ENCODE measurements at places on chromosomes 11 and 22.

GRCh38 chr11:123543797-123544196 is 110.6 kb downstream of the SCN3B start:
- no peak for DNase-seq

- no peak for DNase-seq
Measured at GRCh38 chr11:117979481-117980211, 6.5 kb upstream of the IL10RA start.

- DNase-seq, result no peak
Measured at GRCh38 chr11:6298605-6299004, 21.7 kb downstream of the CAVIN3 start.

- DNase-seq, result no peak
Measured at GRCh38 chr22:38578505-38578904, 8.5 kb upstream of the DMC1 start.

- no peak for DNase-seq
Measured at GRCh38 chr22:17797721-17798559, 23.7 kb upstream of the BID start.

DNA sequence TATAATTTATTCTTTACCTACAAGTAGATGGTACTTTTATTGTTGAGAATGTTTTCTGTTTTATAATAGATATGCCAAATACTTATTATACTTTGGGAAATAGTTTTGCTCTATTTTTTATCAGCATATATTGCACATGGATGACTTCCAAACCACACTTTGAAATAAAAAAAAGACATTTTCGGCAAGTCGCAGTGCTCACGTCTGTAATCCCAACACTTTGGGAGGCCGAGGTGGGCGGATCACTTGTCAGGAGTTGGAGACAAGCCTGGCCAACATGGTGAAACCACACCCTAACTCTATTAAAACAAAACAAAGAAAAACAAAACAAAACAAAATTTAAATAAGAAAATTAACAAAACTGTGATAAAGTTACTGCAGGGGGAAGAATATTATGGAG is 983.9 kb upstream of the CNTN5 start:
- DNase-seq, result no peak
